Activated CD8-positive, alpha-beta T cell treated with anti-CD3 and anti-CD28 coated beads for 36 hours (primary cell): ENCODE measurements at places on chromosomes 16 and 17.

GRCh38 chr17:8376271-8377067, at the start of gene KRABD2:
KRABD2 (minus strand) TSS chr17:8376704.
- H3K27ac ChIP-seq: peak within 1 kb of the TSS; percentile 77
- peak; percentile 93 for DNase-seq
- no peaks in the 10 kb centered on the region for H3K27me3 ChIP-seq
- peaks cover 60% of the 10 kb centered on the region for H3K36me3 ChIP-seq
- peak within 1 kb of the TSS; percentile 81 for H3K4me3 ChIP-seq

GRCh38 chr17:76074390-76075363, at the start of gene GALR2:
GALR2 (plus strand) TSS chr17:76074781; CDS start chr17:76074884, 103 bp downstream.
- H3K4me1 ChIP-seq: peaks cover 48% of the 10 kb centered on the region
- peaks cover 47% of the 10 kb centered on the region for H3K27me3 ChIP-seq
- peak; percentile 24 for DNase-seq
- peak within 1 kb of the TSS; percentile 19 for H3K4me3 ChIP-seq
- no peak within 1 kb of the TSS for H3K27ac ChIP-seq

GRCh38 chr16:16073001-16073545, 123.7 kb downstream of the ABCC1 start:
- no peak for DNase-seq
- H3K27me3 ChIP-seq: no peaks in the 10 kb centered on the region
- H3K36me3 ChIP-seq: peaks cover 34% of the 10 kb centered on the region
- no peak overlapping the region for H3K27ac ChIP-seq

DNA sequence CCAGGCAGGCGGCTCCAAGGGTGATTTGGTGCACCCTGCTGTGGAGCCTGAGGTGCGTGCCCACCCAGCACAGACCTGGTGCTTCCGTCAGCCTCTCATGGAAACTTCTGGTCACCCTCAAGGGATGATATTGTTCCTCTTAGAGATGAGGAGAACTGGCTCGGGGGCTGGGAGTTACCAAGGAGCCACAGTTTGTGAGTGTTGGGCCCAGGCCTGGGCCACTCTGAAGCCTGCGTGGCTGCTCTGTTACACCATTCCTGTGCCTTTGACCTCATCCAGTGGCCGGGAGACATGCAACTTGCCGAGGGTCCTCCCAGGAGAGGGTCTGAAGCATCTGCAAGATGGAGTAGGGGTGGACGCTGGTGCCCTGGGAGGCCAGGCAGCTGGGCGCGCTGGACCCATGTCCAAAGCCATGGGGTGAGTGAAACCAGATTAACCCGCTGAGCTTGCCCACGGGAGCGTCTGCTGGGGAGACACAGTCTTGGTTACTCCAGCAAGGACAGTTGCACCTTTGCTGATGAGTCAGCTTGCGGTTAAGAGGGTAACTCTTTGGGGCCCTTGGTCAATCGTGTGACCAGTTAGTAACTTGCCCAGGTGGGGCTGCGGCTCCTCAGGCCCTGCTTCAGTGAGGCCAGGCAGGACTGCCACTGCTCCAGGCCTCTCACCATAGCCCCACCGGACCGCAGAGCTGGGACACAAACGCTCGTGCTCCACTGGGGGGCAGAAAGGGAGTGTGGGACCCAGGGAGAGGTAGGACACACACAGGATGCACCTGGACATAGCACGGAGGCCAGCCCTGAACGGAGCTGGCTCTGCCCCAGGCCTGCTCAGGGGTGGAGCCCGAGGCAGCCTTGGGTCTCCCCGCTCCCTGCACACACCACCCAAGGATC, 7.5 kb downstream of the C16orf90 start:
- H3K27ac ChIP-seq: no peak overlapping the region
- no peak overlapping the region for H3K4me3 ChIP-seq
- DNase-seq: no peak
- peaks cover 9% of the 10 kb centered on the region for H3K36me3 ChIP-seq
- no peaks in the 10 kb centered on the region for H3K4me1 ChIP-seq

DNA sequence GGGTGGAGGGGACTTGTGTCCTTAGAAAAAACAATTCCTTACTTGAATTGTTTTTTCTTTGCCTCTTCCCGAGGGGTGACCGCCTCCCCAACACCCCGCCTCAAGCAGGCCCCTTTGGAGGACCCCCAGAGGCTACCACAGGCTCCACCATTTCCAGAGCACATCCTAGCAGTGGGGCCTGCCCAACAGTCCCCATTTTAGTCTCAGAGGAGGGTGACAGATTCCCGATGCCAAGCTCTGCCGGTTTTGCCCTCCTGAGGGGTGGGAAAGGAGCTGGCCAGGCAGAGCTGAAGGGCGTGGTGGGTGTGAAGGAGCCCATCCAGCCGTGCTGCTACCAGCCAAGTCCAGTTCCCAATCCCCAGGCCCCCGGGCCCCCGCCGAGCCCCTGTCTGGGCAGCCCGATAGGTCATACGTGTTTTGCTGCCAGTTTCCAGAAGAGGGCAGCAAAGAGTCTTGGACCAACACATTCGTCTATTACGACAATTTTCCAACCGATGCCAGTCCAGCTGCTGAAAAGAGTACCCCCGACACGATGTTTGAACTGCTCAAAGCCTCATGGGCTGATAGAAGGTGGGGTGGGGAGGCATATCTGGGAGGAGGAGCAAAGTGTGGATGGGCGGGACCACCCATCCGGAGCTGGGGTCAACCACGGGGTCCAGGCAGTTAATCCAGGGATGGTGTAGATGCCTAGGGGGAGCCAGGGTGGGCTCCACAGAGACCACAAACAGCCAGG, 18.8 kb upstream of the GAA start:
- peak overlapping the region; percentile 52 for H3K27ac ChIP-seq
- no peaks in the 10 kb centered on the region for H3K36me3 ChIP-seq
- DNase-seq: peak; percentile 79
- H3K4me3 ChIP-seq: no peak overlapping the region

- peak overlapping the region; percentile 96 for H3K4me3 ChIP-seq
- peaks cover 17% of the 10 kb centered on the region for H3K4me1 ChIP-seq
- H3K27me3 ChIP-seq: no peaks in the 10 kb centered on the region
- DNase-seq: peak; percentile 56
Observed at GRCh38 chr17:81976332-81977210, 858 bp upstream of the ASPSCR1 start.

GRCh38 chr16:46785076-46785845, 37.1 kb upstream of the MYLK3 start:
- DNase-seq: no peak
- no peaks in the 10 kb centered on the region for H3K27me3 ChIP-seq
- no peak overlapping the region for H3K4me3 ChIP-seq
- peaks cover 2% of the 10 kb centered on the region for H3K36me3 ChIP-seq
- H3K4me1 ChIP-seq: peaks cover 15% of the 10 kb centered on the region
- no peak overlapping the region for H3K27ac ChIP-seq

- no peak overlapping the region for H3K27ac ChIP-seq
- DNase-seq: peak; percentile 47
- H3K4me3 ChIP-seq: no peak overlapping the region
- peaks cover 6% of the 10 kb centered on the region for H3K27me3 ChIP-seq
Observed at GRCh38 chr16:75550211-75550662, 5.8 kb downstream of the TMEM231 start.

GRCh38 chr16:35197656-35198055, 1738.2 kb downstream of the TP53TG3F start:
- no peak for DNase-seq
- no peaks in the 10 kb centered on the region for H3K36me3 ChIP-seq

DNA sequence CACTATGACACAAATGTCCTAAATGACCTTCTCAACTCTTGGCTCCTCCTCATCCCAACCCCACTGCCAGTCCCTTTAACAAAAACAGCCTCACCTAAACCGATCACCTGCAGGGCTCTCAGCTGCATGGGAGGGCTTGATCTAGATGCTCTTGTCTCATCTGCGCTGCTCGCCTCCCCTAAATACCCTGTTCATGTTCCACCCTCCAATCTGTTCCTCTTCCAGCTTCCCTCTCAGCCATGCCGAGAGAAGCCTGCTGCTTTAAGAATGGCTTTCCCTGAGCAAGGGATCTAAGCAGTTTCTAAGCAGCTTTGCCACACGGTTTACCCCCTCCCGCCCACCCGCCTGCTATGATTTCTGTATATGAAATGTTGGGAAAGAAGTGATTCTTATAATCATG, 23.7 kb downstream of the PIPOX start:
- no peak for DNase-seq
- no peaks in the 10 kb centered on the region for H3K4me1 ChIP-seq
- H3K4me3 ChIP-seq: no peak overlapping the region
- no peaks in the 10 kb centered on the region for H3K27me3 ChIP-seq
- no peaks in the 10 kb centered on the region for H3K36me3 ChIP-seq
- H3K27ac ChIP-seq: no peak overlapping the region

DNA sequence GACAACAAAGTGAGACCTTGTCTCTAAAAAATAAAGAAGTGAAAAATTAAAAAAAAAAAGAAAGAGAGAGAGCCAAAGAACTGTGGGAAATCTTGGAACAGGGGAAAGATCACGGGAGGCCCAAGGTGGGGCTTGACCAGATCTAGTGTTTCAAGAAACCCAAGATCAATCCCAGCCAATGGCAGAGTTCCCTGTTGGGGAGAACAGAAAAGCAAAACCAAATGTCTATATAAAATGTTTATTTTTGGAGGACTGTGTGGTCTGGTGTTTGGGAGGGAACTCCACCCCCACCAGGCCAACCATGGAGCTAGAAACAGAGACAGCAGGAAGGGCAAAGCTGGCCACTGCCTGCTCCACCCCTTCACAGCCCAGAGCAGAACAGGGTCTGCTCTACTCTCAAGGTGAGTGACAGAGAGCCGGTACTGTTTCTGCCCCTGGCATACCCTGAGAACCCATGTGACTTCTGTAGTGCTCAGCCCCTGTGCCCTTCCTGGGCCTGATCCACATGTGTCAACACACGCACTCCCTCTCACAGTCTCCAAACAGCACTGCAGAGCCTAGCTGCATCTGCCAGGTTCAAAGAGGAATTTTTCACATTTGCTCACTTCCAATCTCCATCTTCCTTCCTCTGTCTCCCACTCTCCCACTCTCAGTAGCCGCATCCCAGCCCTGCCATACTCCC, 3.7 kb downstream of the TMEM101 start:
- peaks cover 4% of the 10 kb centered on the region for H3K27me3 ChIP-seq
- peaks cover 19% of the 10 kb centered on the region for H3K36me3 ChIP-seq
- DNase-seq: no peak
- H3K4me3 ChIP-seq: no peak overlapping the region
- H3K27ac ChIP-seq: no peak overlapping the region

DNA sequence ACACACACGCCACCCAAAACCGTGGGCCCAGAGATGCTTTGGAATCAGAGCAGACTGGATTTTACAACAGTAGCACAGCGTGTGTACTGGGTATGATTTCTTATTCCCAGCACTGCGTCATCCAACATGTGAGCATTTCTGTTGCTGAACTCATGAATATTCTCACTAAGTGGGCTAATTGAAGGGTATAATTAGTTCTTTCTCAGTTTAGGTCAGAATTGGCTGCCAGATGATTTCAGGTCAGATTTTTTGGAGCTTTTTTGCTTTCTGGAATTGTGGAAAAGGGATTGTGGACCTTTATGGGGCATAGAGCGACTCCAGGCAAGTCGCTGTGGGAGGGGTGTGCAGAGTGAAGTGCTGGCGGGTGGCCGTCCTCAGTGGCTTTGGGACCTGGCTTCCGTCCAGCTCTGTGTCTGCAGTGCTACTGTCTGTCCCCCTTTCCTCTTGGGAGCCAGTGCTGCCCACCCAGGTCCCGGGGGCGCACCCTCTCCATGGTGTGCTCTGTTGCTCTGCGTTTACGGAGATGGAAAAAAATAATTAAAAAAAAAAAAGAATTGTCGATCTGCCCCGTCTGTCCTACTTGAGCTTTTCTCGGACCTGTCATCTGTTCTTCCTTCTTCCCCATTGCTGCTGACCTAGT, 25.0 kb downstream of the FOXK2 start:
- peaks cover 48% of the 10 kb centered on the region for H3K4me1 ChIP-seq
- no peaks in the 10 kb centered on the region for H3K27me3 ChIP-seq
- DNase-seq: no peak

DNA sequence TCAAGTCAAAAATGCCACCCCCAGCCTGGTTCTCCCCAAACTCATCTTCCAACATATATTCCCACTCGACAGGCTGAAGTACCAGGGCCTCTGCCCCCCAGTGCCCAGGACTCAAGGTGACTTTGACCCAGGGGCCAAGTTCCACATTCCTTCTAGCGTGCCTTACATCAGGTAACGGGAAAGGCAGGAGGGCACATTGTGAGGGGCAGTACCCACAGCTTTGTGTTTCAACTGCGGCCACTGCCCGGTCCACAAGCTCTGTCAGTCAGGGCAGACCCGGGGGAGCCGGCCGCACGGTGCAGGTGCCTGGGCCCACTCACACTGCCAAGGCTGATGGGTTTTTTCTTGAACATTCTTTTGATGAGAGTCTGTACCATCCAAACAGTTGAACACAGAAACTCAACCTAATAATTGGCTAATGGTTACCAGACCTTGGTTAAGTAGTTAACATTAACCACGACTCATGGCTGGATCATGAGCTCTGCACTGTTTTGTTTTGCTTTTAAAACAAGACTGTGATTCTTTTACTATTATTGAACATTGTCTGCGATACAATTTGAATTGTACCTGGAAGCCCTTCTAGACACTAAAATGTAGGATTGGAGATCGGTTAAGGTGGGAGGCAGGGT, 17.6 kb downstream of the ACE start:
- H3K27ac ChIP-seq: no peak overlapping the region
- DNase-seq: no peak
- no peaks in the 10 kb centered on the region for H3K36me3 ChIP-seq
- no peak overlapping the region for H3K4me3 ChIP-seq
- no peaks in the 10 kb centered on the region for H3K4me1 ChIP-seq

GRCh38 chr17:31754239-31754945, 104.7 kb downstream of the COPRS start:
- H3K27ac ChIP-seq: no peak overlapping the region
- H3K27me3 ChIP-seq: no peaks in the 10 kb centered on the region
- no peak for DNase-seq
- H3K36me3 ChIP-seq: no peaks in the 10 kb centered on the region
- no peak overlapping the region for H3K4me3 ChIP-seq

GRCh38 chr17:75720656-75721462, at the start of gene ITGB4:
ITGB4 (plus strand) TSS chr17:75721459; CDS start chr17:75724704, 3,245 bp downstream.
- no peaks in the 10 kb centered on the region for H3K36me3 ChIP-seq
- no peak within 1 kb of the TSS for H3K27ac ChIP-seq
- peak; percentile 63 for DNase-seq
- peak within 1 kb of the TSS; percentile 67 for H3K4me3 ChIP-seq
- H3K27me3 ChIP-seq: peaks cover 10% of the 10 kb centered on the region
